ENCODE measurements at places on chromosomes 2 and 18.

DNA sequence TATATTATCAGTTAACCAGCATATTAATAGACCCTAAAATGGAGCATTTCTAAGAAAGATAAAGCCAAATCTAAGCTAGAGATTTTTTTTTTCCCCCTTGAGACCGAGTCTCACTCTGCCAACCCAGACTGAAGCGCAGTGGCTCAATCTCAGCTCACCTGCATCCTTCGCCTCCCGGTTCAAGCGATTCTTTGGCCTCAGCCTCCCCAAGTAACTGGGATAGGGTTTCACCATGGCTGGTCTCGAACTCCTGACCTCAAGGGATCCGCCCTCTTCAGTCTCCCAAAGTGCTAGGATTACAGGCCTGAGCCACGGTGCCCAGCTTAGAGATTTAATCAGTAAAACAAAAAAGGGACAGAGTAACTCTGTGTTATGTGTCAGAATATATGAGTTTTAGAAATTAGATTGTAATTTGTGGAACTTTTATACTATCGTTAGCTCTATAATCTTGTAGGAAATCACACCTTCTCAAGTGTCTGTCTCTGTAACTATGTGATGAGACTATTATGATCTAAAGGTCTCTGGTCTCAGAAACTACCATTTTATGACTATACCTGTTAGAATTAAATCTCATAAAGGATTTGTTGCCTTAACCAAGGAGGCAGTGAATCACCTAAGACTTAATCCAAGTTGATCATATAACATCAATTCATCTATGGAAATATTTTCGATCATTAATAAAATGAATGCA lies 34.0 kb downstream of the YWHAQ start:
- no peak for DNase-seq

DNA sequence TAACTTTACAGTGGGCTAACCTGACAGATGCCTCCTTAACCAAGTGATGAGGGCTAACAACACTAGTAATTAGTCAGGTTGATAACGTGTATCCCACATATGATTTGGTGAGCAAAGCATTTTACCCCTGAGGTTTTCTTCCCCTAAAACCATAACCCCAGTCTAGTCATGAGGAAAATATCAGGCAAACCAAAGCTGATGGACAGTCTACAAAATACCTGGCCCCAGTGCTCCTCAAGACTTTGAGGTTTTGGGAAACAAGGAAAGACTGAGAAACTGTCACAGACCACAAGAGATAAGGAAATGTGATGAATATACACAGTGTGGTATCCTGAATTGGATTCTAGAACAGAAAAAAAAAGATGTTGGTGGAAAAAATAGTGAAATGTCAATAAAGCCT lies 28.5 kb downstream of the MAP3K20 start:
- no peak for DNase-seq

DNA sequence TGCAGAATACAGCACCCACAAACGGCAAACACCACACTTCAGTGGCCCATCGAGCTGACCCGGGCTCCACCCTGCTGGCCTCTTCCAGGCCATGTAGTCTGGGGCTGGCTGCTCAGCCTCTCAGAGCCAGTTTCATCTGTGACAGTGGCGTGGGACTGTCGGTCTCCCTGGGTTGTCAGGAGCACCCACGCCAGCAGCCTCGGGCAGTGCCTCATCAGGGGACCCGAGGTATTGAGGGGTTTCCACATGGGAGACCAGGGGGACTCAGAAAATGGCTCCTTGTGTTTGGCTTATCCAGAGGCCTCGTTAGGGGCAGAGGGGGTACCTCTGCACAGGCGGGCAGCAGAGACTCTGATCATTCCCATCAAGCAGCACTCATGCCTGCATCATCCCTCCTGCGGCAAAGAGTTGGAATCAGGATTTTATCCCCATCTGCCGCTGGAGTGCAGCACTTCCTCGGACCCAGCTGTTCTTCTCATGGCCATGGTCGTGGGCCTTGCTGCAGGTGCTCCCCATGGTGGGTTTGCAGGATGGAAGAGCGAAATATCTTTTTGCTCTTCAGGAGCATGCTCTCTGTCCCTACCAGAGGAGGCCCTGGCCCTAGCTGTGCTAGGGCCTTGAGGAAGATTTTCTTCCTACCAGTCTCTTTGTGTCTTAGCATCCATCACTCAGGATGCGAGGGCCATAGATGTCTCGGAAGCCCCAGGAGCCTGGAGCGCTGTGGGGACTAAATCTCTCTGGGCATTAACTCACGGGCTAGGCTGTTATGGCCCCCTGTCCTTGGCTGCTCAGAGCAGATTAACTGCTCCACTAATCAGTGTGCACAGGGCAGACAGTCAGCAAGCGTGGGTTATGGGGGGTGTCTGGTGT lies 100.8 kb downstream of the CLIP4 start:
- DNase-seq = no peak

DNA sequence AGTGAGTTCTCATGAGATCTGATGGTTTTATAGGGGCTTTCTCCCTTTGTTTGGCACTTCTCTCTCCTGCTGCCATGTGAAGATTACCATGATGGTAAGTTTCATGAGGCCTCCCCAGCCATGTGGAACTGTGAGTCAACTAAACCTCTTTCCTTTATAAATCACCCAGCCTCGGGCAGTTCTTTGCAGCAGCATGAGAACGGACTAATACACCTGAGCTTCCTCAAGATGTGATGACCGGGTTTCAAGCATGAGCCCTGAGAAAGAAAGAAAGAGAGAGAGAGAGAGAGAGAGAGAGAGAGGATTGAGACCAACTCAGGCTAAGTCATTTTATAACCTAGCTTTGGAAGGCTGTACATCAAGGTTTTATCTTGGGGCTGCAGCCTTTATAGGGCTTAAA lies 167.7 kb upstream of the SERPINE2 start:
- DNase-seq = no peak

- DNase-seq = peak; percentile 75
These were observed 101.9 kb downstream of the COL3A1 start for GRCh38 chr2:189076120-189076519.

DNA sequence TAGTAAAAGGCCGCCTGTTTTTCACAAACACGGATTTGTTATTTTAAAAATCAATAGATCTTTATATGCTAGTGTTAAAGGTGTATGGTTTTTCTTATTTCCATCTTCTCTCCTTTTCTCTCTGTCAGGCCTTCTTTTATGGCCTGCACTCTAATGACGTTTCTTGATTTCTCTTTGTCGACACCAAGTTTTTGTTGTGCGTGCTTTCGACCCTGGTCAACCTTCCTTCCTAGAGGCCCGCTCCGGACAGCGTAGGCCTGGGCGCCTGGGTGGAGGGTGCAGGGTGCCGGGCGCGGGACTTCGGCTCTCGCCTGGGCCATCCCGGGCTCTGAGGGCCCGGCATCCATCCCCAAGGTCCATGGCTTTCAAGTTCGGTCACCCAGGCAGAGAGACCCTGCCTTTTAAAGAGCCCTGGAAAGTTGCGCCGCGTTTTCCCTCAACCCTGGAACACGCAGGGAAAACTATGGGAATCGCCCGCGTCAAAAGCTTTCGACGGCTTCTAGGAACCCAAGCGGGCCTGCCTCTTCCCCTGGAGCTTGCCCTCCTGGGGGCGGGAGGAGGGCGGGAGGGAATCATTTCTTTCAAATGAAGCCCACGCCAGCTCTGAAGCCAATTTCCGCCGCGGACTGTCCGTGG lies 4.1 kb upstream of the SATB2 start:
- DNase-seq = no peak

DNA sequence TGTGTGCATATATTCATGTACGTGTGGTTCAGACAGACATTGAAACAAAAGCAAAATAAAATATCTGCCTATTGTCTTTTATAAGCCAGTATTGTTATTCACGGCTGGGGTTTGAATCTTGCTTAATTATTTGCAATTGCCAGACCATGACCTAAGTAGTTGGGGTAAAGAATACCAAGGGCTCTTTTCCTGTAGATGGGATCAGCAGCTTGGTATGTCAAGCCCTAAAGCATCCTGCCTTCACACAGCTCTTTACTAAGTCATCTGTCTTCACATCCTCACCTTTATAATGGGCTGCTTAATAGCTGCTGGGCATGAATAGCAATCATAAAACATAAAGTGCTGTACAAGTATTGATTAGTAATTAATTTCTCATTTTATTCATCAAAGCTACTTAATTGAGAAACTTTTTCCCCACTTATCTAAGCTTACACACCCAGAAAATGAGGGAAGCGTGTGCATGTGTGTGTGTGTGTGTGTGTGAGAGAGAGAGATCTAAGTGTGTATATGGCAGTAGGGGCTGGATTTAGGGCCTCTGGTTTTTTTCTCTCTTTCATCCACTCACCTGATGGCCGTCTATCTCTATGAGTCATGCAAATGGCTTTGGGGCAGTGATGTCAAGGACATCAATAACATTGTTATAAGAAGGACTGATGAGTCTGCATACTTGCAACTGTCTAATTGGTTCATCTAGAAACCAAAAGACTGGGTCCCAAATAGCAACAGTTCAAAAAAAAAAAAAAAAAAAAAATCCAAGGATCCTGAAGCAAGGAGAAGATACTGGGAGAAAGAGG lies 244.1 kb upstream of the TNP1 start:
- DNase-seq = peak; percentile 61

GRCh38 chr2:181036848-181037603 lies 56.6 kb downstream of the UBE2E3 start:
- peak; percentile 82 for DNase-seq

DNA sequence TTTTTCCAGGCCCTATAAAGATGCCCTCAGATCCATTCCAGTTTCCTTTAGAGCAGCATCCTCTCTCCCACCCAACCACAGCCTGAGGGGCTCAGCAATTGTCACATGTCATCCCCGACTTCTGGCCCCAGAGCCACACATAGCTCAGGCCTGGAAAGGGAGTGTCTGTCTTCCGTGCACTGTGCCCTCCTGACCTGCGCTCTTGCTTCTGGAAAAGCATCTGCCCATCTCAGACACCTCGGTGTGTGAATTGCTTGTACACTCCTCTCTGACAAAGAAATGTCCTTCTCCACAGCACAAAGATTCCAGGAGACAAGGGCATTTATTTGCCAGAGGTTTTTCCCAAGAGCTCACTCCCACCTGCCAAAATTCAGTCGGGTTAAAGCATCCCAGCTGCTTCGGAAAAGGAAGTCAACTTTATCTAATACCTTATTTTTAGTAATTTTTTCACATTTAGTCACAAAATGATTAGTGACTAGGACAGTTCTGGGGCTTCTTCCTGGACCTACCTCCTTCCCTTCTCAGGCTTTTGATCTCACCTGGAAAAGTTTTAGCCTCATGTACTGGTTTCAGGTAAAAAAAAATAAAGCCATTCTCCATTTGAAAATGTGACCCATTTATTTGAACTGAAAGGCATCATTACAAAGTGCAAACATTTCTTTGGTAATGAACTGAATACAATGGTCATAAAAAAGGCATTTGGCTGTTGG lies 112.9 kb downstream of the PXDN start:
- no peak for DNase-seq

GRCh38 chr18:54740136-54740846 lies 88.0 kb upstream of the RAB27B start:
- DNase-seq = peak; percentile 83

DNA sequence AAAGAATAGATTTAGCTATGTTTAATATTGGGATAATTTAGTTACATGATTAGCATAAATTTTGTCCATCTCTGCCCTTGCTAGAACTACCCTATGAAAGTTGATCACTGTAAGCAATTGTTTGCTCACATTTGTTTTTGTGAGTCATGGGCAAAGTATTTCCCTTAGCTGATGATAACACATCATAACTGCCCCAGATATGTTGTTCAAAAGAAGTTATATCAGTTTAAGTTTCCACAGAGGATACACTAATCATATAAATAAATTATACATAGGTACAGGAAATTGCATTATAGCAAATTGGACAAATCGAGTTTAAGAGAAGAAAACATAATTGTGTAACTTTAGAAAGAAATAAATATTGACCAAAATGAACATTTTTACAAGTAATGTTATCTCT lies 223.2 kb upstream of the PIK3C3 start:
- peak; percentile 24 for DNase-seq

GRCh38 chr2:197249381-197250083 lies 61.0 kb downstream of the ANKRD44 start:
- DNase-seq = no peak

DNA sequence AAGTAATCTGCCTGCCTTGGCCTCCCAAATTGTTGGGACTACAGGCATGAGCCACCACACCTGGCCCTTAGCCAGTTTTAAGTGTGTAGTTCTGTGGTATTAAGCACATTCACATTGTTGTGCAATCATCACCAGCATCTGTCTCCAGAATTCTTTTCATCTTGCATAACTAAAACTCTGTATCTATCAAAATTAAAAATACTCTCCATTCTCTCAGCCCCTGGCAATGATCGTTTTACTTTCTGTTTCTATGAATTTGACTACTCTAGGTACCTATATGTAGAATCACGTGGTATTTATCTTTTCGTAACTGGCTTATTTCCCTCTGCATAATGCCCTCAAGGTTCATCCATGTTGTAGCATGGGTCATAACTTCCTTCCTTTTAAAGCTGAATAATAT lies 45.5 kb upstream of the CAVIN2 start:
- peak; percentile 40 for DNase-seq

All from mesenchymal stem cell (in vitro differentiated cells and primary cell).